Esophagus squamous epithelium (tissue), 5 donors: ENCODE measurements at places on chromosomes 1 and 21.

GRCh38 chr1:55696181-55696754, 481.1 kb upstream of the USP24 start:
- no peak for DNase-seq

GRCh38 chr1:178323067-178323466, 173.7 kb downstream of the CLEC20A start:
- DNase-seq, result no peak

GRCh38 chr1:234371414-234371813, 1.8 kb upstream of the COA6 start:
- DNase-seq, result no peak

- no peak for DNase-seq
These were observed 76.2 kb downstream of the NFIA start for GRCh38 chr1:61158591-61158990.

DNA sequence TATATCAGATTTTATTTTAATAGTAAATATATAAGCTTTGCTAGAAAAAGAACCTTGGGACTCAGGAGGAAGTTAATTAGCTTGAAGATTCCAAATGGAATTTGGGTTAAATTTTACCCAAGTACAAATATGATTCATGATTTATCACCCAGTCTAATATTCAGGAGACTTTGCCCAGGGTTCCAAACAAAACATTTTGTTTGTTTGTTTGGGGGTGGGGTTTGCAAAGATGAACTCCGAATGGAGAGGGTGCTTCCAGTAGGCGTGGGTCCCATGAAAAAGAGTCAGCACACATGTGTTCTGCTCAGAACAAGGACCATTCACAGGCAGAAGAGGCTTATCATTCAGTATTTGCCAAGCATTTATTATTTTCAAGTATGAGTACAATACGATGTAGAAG, 23.5 kb downstream of the KCNT2 start:
- DNase-seq, result no peak
